ENCODE measurements at places on chromosomes 7 and 10.

DNA sequence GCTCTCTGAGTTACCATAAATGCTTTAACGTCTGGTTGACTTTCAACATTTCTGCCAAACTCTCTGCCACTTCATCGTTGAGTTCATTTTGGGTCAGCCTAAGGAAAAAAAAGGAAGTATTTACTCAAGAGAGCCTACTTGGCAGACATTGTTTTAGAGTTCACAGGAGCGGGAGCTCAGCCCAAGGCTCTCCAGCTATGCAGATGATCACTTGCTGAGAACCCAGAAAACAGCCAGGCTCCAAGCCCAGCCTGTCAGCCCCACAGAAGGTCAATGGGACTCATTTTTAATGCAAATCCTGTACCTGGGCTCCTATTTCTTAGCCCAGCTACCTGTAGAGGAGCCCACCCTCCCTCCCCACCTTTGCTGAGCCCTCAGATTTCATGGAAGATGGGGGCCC lies 45.5 kb downstream of the NOD1 start:
- DNase-seq = peak; percentile 47

GRCh38 chr7:77575187-77575586 lies 38.1 kb downstream of the PTPN12 start:
- DNase-seq = no peak

DNA sequence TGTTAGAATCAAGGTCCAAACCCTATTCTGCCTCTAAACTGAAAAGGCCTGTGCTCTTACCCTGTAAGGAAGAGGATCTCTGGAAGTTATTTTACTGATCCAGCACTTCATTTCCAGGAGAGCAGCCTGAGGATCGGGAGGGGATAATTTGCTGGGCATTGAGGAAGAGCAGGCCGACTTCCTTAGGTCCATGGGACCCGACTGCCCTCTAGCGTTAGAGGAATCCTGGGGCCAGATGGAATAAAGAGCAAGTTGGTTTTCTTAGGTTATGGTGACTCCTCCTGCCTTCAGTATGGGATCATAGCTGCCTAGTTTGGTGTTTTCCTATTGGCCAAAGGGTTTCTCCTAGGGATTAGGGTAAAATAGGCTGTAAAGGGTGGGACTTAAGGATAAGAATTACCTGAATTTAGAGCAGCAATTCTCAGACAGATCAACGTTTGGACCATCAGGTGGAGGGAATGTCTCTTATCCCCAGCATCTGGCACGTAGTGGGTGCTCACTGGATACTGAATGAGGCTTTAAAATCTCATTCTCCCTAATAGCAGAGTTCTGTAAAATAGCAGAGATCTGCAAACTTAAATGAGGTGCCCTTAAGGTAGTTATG lies 40.0 kb upstream of the SORBS1 start:
- DNase-seq = peak; percentile 51

DNA sequence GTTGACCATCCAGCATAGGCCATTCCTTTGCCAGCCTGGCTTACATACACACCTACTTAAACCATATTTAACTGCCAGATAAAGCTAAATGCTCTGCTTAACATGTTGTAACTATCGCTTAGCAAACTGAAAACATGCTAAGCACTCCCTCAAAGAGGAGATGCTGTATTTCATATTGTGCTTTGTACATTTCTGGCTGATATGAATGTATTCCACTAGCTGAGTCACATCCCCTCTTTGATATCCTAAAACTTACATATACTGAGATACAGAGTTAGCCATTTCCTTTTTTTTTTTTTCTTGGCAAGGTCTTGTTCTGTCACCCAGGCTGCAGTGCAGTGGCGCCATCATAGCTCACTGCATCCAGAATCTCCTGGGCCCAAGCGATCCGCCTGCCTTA lies 99.4 kb downstream of the TPST1 start:
- no peak for DNase-seq

Measured in bone marrow (tissue), 2 donors.